ENCODE measurements at places on chromosomes 12 and 14. TPM values are rescaled to one million over a fixed set of nuclear protein-coding genes. Genes with fewer than 3 reads are reported as not detected.

GZMB gene
- polyA plus RNA-seq, result 0.24 TPM

OVCH1 gene
- polyA plus RNA-seq, result 0.13 TPM

HHIPL1 gene
- polyA plus RNA-seq, result 1.5 TPM

PRPH gene
- polyA plus RNA-seq, result 2.8 TPM

NUMB gene
- 34.2 TPM for polyA plus RNA-seq

Measured in muscle of back (tissue), 13 donors.